Stimulated activated CD8-positive, alpha-beta memory T cell treated with anti-CD3 and anti-CD28 coated beads, Interleukin-2, amount 100 ng/mL, for 1 hour (primary cell): ENCODE measurements at places on chromosomes 7 and 10.

DNA sequence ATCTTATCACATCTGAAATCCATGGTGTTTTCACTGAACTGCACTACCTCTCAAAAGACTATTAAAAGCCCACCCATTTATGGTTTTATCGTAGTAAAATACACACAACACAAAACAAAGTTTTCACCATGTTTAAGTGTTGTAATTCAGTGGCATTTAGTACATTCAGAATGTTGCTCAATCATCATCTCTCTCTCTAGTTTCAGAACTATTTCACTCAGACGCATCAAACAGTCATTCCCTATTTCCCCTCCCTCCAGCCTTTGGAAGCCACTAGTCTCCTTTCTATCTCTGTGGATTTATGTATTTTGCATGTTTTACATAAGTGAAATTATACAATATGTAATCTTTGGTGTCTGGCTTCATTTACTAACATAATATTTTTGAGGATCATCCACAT is 332.6 kb downstream of the TNS3 start:
- DNase-seq, result no peak

DNA sequence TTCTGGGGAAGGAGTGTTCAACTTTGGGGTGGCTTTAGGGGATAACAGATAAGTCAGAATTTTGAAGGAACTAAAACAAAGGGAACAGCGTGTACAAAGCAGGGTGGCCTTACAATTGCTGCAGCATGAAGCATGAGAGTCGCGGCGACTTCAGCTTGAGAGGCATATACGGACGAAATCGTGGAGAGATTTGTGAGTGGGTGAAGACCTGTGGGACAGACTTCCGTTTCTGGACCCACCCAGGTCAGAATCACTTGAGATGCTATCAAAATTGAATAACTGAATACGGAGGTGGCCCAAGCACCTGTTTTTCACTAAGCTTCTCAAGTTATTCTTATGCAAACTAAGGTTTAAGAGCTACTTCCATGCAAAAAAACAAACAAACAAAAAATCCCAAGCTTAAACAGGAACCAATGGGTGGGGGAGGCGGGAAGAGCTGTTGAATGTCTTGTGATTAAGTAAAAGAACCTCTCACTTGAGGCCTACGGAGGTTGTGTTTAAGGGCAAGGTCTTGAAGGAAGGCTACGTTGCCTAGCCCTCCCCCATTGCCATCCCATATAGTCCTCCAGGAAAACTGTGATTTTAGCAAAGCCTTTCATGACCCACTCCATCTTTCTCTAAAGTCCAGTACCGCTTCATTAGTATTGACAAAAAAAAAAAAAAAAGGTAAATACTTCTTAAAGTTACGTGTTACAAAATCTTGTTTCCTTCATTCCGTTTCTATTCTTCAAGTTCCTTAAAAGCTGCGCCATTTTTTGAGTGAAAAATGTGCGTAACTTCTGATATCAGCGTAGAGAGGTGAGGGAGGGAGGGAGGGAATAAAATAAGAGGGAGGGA is 1.3 kb upstream of the TRIM24 start:
- DNase-seq, result no peak

DNA sequence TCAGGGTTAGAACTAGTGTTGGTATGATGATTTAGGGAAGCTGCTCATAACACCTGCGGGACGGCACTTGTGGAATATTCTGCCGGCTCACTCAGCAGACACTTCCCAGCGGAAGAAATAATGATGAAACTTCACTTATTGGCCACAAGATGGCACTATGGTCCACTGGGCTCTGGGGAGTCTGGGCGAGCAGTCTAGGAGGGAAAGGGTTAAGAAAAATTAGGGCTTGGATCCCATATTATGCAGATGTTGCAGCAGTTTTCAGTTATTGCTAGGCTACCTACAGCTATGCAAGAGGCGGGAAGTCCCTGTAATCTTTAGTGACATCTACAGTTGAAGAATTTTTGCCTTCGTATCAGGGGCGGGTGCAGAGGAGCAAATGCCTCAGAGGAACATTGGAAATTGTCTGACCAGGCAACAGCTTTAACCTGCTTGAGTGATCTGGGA is 238.7 kb upstream of the PRSS58 start:
- DNase-seq, result no peak

GRCh38 chr7:27834179-27834921 is 94.4 kb downstream of the TAX1BP1 start:
- DNase-seq, result no peak

DNA sequence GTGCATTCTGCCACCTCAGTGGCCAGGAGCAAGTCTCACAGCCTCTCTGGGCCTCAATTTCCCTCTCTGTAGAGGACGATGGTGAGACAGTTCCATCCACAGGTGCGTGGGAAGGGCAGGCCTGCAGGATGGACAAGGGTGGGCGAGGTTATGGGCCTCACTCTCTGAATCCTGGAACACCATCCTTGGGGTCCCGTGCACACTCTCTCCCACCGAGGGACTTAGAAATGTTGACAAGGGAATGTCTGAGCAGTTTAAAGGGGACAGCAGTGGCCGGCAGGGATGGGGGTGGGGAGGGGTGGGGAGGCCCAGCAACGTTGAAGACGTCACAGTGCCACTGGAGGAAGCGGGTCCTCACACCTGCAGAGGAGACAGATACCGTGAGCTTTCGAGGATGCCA is 111.5 kb downstream of the FOXL3 start:
- DNase-seq, result no peak

GRCh38 chr7:13457790-13458189 is 531.7 kb downstream of the ETV1 start:
- no peak for DNase-seq

GRCh38 chr10:97724341-97724941 is 10.9 kb downstream of the MARVELD1 start:
- DNase-seq, result no peak

- no peak for DNase-seq
These were observed 53.6 kb downstream of the SEC61G start for GRCh38 chr7:54705436-54705835.

GRCh38 chr10:44249490-44249889 is 135.4 kb downstream of the CXCL12 start:
- no peak for DNase-seq

DNA sequence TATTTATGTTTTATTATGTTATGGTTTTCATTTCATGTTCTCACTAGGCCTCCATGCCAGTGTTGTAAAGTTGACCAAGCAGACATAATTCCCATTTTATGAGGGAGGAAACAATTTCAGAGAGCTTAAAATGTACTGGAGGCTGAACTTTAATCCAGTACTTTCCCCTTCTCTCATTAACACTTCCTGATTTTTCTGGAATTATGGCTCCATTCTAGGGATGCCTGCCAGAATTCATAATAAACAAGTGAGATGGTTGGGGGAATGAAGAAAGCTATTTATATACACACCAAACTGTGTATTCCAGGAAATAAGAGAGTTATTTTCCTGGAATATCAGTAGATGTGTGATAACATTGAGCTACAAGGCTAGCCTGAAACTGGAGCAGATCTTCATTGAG is 6.9 kb downstream of the TMEM236 start:
- DNase-seq, result no peak

DNA sequence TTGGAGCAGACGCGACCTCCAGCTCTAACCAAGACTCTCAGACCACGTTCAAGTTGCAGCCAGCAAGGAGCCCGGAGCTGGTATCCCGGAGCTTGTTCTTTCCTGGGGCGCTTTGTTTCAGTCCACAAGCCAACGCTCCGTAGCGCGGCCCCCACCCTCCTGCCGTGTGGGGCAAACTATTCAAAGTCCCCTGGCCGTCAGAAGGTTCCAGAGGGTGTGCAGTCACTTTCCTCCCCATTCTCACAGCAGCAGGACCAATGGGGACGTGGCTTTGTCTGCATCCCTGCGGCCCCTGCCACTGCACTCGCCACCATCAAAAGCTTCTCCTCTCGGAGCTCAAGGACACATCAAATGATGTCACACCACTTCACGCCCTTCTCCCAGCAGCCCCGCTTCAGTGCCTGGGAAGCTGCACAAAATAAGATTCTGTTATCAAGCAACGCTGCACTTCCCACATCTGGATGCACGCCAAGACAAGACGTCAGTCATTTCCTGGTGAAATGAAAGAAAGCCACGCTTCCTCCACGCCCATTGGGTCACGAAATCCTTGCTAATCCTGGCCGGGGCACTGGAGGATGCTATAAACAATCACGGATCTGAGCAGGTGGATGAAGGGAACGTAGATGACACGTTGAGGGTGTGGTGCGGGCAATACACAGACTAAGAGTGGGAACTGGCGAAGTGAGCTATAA is 348.2 kb downstream of the PTPRN2 start:
- DNase-seq, result no peak

DNA sequence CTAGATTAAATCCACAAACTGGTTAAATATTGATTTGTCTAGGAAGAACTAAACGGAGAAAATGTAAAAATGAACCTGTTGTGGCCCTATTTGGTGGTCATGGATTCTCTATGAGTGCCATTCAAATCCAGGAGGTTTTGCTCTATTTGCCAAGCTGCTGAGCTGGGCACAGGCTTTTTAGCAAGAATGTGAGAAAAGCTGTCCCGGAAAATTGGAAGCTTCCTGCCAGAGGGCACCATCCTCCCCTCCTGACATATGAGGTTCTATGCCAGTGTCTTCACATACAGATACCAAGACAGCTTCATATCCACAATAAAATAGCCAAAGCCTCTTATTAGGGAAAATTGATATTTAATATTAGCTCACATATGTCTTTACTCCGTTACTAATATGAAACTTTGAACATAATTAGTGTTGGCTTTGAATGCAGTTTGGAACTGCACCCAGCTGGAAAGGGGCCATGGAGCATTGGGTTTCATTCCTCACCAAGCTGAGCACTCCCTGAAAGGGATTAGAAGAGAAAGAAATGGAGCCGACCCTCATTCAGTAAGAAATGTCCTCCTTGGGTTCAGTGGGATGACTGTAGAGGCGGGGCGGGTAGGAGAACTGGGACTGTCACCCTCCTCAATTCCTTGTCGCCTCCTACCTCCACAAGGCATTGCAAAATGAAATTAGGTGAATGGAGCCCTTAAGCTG is 47.8 kb downstream of the NRCAM start:
- no peak for DNase-seq

- no peak for DNase-seq
These were observed 145.7 kb upstream of the CHST15 start for GRCh38 chr10:124239134-124239533.
